Activated T-helper 17 cell treated with anti-CD3 and anti-CD28 coated beads, Interleukin-2, amount 50 U/mL, for 72 hours (primary cell): ENCODE measurements at places on chromosomes 4 and X. TPM values are rescaled to one million over a fixed set of nuclear protein-coding genes. Genes with fewer than 3 reads are reported as not detected.

DNA sequence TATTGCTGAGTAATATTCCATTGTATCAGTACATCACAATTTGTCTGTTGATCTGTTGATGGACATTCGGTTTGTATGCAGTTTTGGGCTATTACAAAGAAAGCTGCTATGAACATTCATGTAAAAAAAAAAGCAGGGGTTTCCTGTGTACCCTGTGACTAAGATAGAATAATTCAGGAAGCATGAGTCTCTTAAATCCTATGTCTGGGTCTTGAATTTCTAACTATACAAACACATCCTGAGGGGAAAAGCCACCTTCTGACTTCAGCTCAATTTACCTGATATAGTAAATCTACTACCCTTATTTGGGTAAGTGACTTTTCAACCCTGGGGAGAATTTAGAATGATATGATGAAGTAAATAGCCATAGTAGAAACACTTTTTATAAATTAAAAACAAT lies 94.6 kb upstream of the FUNDC1 start:
- ATAC-seq, result no peak

- ATAC-seq, result no peak
These were observed 112.1 kb upstream of the LDB2 start for GRCh38 chr4:17010426-17011087.

DNA sequence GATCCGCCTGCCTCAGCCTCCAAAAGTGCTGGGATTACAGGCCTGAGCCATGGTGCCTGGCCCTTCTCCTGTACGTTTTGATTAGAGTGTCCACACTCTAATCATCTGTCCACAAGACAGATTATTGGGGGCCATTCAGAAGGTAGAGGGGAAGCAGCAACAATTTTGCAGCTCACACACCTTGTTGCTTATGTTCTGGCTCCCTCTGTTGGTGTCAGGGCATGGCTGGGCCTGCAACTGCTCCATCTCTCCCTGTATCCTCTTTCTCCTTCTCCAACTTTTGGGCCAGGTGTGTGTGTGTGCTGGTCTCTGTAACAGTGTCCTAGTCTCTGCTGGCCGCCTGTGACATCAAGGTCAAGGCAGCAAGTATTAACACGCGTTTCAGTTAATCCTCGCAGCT lies 125.5 kb upstream of the MBNL3 start:
- no peak for ATAC-seq

DNA sequence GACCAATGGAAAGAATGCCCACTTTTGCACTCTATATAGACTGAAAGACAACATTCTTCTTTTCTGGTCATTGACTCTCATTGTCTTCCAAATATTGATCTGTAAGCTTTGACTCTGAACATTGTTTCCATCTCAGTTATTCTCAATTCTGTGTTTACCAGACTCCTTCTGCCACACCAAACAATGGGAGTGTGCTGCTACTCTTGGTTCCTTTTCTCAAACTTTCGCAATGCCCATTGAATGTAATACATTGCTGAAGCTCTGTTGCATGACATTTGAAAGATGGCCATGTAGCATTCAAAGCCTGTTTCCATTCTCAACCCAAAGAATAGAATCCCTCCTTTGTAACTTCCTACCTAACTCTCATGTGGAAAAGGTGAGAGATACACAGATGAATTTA lies 136.2 kb downstream of the BTC start:
- ATAC-seq, result no peak

DNA sequence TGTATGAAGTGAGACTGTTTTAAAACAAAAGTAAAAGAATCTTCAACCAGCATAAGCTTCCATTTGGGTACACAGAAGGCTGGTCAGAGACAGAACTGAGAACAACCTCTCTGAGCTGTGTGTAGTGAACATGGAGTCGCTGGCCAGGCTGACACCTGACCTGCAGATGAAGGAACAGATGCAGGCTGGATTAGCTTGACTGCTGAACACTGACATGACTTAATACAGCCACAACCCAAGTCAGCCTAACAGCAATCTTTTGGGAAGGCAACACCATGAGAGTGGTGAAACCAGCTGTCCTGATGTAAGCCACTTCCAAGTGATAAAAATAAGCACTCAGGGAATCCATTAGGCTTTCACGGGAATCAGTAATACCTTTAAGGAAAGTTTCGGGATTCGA lies 10.1 kb downstream of the SCARB2 start:
- ATAC-seq, result no peak

GRCh38 chr4:56410247-56411062 lies 23.2 kb upstream of the AASDH start:
- peak; percentile 76 for ATAC-seq

DNA sequence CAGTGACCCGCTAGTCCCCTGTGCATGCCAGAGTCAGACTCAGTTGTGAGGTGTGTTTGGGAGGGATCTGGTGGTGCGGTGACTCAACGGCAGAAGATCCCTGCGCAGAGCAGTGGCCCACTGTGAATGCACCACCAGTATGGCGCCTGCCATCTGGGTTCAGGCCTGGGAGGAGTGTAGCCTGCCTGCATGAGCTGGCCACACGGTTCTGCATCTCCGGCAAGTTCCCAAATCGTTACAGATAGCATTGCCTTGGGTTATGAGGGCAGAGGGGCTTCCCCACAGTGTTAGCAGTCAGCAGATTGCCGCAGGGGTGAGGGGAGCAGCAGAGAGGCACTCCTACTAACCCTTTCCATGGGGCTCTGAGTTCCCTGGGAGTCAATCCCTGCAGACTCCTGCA lies 629.6 kb downstream of the TLL1 start:
- ATAC-seq, result no peak

GRCh38 chr4:14752341-14753046 lies 249.8 kb upstream of the CPEB2 start:
- ATAC-seq, result no peak

The CETN2 gene
- total RNA-seq, result 5.2 TPM

The ZXDA gene
- total RNA-seq, result 4.6 TPM

The RPS6KA6 gene
- 0.11 TPM for total RNA-seq

The HHIP gene
- total RNA-seq, result not detected

The DSPP gene
- not detected for total RNA-seq

The BRCC3 gene
- 48.7 TPM for total RNA-seq
